ENCODE measurements at places on chromosomes 12 and 14.

- peak; percentile 21 for DNase-seq
These were observed 86.0 kb downstream of the SLCO1A2 start for GRCh38 chr12:21248679-21249078.

GRCh38 chr12:13465635-13466034, 269.1 kb downstream of the EMP1 start:
- no peak for DNase-seq

DNA sequence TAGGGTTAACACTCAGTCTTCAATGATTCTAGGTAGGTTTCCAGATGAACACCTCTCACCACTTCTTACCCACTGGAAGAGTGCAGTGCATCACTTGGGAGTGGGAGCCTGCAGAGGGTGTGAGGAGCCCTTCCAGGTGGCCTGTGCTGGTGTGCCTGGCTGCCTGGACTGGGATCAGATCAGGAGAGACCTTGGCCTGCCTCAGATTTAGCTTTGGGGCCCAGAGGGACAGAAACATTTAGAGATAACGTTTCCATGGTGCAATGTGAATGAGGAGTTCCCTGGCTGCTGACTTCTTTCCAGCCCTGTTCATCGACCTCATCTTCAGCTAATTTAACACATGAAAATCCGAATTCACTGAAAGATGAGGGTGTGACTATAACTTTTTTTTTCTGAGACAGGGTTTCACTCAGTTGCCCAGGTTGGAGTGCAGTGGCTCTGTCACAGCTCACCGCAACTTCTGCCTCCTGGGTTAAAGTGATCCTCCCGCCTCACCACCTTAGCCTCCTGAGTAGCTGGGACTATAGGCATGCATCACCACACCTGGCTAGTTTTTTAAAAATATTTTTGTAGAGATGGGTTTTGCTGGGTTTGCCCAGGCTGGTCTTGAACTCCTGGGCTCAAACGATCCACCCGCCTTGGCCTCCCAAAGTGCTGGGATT, 53.6 kb downstream of the SUSD6 start:
- DNase-seq, result no peak

DNA sequence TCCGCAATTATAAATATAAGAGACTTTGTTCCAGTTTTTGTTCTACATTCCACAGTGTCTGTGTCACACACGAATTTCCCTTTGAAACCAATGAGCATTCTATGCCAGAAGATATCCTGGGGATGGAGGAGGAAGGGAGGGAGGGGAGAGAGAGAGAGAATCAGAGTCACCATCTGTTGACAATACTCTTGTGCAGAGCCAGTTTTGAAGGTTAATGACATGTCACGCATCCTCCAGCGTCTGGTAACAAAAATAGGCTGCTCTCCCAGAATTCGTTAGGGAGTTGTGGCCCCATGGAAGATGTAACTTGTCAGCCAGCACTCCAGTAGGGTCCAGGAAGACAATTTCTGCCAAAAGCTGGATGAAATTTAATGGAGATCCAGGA, 213.5 kb upstream of the KRR1 start:
- DNase-seq, result no peak

GRCh38 chr14:81952917-81953316, 419.3 kb upstream of the SEL1L start:
- DNase-seq, result no peak

- no peak for DNase-seq
These were observed 110.2 kb downstream of the PLXNC1 start for GRCh38 chr12:94258593-94258992.

DNA sequence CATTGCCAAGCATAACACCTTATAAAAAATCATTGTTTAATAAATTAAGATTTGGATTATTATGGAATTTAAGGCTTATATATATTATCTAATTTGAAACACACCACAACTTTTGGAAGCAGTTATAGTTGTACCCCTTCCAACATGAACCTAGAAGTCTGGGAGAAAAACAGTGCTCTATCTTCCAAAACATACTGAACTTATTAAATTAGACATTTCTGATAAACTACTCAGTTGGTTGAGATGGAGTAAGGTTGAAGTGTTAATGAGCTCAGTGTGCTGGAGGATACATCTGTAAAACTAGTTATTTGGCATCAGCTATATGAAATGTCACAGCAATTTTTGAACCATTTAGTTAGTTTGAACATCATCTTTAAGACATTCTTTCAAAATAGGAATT, 227.4 kb downstream of the ALX1 start:
- DNase-seq, result no peak

GRCh38 chr12:85350356-85350755, 70.3 kb downstream of the ALX1 start:
- DNase-seq, result peak; percentile 15

DNA sequence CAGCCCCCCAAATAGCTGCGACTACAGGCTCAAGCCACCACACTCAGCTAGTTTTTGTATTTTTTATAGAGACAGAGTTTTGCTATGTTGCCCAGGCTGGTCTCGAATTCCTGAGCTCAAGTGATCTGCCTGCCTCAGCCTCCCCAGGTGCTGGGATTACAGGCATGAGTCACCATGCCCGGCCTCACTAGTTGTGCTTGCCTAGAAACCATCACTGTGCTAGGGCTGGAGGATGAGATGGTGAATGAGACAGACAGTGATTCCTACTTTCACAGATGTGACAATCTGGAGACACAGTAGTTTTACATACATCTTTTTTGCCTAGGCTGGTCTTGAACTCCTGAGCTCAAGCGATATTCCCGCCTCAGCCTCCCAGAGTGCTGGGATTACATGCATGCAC, 7.5 kb upstream of the MSI1 start:
- no peak for DNase-seq

Measured in D341Med (cell line).